ENCODE measurements at places on chromosomes 11 and 22. TPM values are rescaled to one million over a fixed set of nuclear protein-coding genes. Genes with fewer than 3 reads are reported as not detected.

The PDGFB gene
- 148 TPM for total RNA-seq

The TECTA gene
- total RNA-seq, result 0.33 TPM

The NTM gene
- 0.29 TPM for total RNA-seq

The OTOG gene
- not detected for total RNA-seq

The CARD18 gene
- total RNA-seq, result not detected

The PKNOX2 gene
- 0.10 TPM for total RNA-seq

The LBHD1 gene
- 4.2 TPM for total RNA-seq

The STIP1 gene
- 212 TPM for total RNA-seq

The TRIM51 gene
- total RNA-seq, result not detected

The CSF2RB gene
- total RNA-seq, result 15.6 TPM

The OR10D3 gene
- not detected for total RNA-seq

The OR5M10 gene
- not detected for total RNA-seq

The BRMS1 gene
- 77.5 TPM for total RNA-seq

The GAL3ST3 gene
- 0.65 TPM for total RNA-seq

The PYGM gene
- 0.33 TPM for total RNA-seq

The GTSE1 gene
- 8.8 TPM for total RNA-seq

The ART5 gene
- total RNA-seq, result not detected

The ATP6V1E1 gene
- total RNA-seq, result 122 TPM

All from vein endothelial cell (primary cell).